ENCODE measurements at places on chromosomes 5 and 9. TPM values are rescaled to one million over a fixed set of nuclear protein-coding genes. Genes with fewer than 3 reads are reported as not detected.

- peak; percentile 14 for DNase-seq
These were observed 51.1 kb upstream of the CDKN2AIPNL start for GRCh38 chr5:134462761-134463160.

GRCh38 chr9:133106511-133107244 is 14.4 kb downstream of the RALGDS start:
- DNase-seq = no peak

GRCh38 chr9:129164246-129164930 is 13.7 kb downstream of the IER5L start:
- peak; percentile 76 for DNase-seq

DNA sequence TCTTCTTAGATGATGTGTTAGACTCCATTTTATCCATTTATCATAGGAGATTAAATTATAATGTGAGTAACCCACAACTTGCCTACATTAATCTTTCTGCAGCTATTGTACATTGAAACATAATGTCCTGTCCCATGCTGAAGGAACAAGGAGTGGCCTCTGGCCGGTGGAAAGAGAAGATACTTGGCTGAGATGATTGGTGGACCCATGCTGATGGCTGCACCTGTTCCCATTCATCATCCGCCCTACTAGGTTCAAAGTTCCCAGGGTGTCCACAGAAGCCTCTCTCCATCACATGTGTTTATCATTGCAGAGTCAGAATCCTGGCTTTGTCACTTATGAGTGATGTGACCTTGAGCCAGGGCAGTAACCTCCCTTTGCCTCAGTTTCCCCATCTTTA is 24.7 kb downstream of the FBXL7 start:
- no peak for DNase-seq

GRCh38 chr9:2378266-2378665 is 243.3 kb upstream of the VLDLR start:
- DNase-seq = no peak

- DNase-seq = no peak
These were observed 97.3 kb upstream of the DAP start for GRCh38 chr5:10858307-10858706.

DNA sequence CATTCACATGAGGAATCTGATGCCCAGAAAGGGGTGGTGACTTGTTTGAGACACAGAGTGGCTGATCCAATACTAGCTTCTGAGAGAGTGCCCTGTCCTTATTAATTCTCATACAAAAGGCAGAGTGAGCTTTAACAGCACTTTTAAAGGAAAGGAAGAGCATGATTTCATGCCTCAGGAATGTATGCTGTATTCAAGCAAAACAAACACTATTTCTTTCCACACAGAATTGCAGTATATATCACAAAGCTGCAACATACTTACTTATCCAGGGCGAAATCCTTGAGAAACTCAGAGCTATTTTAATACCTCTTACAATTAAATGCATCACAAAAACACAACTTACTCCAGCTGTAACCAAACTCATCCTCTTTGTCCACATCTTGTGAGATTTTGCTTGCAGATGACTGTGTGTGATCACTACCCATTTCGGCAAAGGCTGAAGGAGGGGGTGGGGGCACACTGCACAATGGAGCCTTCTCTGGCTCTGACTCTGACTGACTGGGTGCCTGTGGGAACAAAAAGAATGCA is 139.8 kb downstream of the MPDZ start:
- DNase-seq = no peak

GRCh38 chr5:169258372-169259000 is 42.5 kb downstream of the SLIT3 start:
- no peak for DNase-seq

TENT4A gene
- 11.2 TPM for total RNA-seq
